ENCODE measurements at places on chromosomes 4 and X. TPM values are rescaled to one million over a fixed set of nuclear protein-coding genes. Genes with fewer than 3 reads are reported as not detected.

DNA sequence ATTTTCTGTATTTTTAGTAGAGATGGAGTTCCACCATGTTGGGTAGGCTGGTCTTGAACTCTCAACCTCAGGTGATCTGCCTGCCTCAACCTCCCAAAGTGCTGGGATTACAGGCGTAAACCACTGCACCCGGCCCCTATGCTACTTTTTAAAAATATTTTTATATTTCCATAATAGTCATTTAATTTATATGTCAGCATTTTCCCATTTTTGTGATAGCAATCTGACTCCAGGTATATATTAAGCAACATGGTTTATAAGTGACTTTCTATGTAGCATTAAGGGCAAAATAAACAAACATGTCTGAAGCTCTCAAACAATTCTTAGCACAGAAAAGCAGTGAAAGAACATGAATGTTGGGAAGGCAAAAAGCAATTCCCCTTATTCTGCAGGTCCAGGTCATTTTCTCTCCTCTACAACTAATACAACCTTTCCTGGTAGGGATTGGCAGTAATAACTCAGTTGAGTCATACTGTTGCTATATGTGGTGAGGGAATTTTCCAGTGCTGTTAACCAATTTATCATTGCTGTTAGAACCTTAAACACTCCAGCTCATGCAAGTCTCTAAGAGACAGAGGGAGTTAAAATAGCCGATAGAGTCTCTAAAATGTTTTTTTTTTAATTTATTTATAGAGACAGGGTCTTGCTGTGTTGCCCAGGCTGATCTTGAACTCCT is 24.0 kb downstream of the SMIM14 start:
- no peak for DNase-seq

DNA sequence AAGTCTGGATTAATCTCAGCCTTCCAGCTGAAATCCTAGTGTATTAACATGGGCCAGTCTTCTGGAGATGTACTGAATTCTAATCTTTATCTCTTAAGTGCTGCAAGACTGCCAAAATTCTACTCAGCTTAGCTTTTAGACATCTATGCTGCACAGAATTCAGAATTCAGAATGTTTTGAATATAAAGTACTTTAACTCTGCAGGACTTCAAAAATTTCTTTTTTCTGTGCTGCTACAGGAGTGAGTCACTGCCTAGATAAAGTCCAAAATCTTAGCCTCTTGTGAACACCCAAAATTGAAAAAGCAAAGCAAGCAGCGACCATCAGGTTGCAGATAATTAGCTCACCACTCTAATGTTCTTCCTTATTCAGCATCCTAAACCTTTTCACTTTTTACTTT is 1092.6 kb upstream of the PCDH10 start:
- DNase-seq: no peak

DNA sequence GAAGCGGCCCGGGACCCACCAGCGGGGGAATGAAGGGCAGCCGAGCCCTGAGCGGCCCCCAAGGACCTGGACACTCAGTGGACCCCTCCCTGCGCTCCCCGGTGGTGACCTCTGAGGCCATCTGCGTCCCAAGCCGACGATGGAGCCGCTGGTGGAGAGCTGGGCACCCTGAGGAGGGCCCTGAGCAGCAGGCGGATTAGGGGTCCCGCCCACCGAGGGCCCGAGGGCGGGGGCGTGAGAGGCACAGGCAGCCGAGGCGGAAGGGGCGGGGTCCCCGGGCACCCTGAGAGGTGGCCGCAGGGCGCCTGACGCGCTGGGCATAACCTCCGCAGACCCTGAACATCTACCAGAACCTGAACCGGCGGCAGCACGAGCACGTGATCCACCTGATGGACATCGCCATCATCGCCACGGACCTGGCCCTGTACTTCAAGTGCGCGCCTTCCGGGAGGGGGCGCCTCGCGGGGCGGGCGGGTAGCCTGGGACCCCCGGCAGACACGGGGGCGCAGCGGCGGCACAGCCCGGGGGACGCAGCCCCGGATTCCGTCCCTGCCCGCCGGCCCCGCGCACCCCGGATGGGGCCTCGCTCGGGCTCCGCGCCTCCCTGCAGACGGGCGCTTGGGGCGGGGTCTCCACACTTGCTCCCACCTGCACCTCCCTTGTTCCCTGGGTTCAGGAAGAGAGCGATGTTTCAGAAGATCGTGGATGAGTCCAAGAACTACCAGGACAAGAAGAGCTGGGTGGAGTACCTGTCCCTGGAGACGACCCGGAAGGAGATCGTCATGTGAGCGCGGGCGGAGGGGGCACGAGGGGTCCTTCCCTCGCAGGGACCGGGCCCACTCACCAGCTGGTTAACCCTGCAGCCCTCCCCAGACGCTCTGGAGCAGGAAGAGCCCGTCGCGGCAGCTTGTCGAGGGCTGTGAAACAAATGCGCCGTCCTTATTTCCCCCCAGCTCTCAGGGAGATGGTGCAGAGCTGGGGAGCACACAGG is 10.3 kb downstream of the ATP5ME start:
- DNase-seq: peak; percentile 70

DNA sequence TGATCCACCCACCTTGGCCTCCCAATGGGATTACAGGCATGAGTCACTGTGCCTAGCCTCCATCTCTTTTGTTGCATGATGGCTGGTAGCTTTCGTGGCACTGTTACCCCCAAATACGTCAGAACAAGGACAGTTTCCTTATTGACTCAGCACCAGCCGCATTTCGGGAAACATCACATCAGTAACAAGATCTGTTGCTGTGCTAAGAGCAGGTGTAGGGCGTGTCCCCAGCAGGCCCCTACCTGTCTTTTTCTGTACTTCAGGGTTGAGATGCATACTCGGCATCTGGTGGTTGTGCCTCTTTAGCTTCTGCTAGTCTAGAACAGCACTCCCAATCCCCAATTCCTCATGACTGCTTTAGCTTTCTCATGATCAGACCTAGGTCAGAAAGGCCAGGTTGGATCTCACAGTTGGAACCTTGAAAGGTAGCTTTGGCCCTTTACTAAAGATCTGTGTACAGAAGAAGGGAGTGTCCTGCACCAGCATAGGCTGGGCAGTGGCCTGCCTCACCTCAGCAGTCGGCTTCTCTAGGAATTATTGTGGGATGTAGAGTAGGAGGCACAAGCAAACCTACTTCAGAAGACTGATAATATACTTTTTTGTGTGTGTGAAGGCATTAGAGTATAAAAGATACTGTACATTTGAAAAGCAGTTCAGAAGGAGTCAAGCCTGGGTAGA is 36.8 kb downstream of the NSD2 start:
- no peak for DNase-seq

DNA sequence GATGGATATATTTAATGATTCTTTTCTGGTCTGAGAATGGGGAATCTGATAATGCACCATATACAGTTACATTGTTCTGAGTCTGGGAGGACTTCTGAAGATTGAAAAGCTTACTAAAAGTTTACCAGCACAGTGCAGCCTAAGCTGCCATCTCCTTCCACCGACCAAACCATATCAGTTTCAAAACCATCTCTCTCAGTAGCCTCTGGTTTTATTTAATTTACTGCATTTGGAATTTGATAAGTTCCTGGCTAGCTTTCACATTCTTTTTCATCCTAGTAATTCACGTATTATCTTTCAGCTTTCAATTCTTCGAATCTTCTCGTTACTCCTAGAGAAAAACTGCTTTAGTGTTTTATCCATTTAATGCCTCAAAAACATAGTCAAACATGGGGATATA is 181.4 kb upstream of the HCCS start:
- DNase-seq: no peak

DNA sequence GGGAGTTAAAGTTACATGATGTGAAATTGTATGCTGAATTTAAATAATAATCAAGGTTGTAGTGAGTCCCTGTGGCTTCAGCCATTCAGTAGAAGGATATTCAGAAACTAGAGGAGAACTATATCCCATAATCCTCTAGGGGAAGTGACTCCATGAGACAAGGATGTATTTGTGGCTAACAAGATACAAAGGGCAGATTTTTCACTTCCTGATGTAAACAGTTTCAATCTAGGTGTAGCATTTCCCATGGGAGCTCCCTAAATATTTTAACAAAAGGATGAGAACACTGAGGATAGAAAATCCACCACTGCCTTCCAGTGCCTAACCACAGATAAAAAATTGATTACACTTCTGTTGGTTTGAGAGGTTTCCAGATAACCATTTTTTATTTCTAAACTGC is 435.4 kb upstream of the TENM3 start:
- DNase-seq: no peak

GRCh38 chr4:145681956-145682355 is 2.0 kb downstream of the C4orf51 start:
- DNase-seq: no peak

DNA sequence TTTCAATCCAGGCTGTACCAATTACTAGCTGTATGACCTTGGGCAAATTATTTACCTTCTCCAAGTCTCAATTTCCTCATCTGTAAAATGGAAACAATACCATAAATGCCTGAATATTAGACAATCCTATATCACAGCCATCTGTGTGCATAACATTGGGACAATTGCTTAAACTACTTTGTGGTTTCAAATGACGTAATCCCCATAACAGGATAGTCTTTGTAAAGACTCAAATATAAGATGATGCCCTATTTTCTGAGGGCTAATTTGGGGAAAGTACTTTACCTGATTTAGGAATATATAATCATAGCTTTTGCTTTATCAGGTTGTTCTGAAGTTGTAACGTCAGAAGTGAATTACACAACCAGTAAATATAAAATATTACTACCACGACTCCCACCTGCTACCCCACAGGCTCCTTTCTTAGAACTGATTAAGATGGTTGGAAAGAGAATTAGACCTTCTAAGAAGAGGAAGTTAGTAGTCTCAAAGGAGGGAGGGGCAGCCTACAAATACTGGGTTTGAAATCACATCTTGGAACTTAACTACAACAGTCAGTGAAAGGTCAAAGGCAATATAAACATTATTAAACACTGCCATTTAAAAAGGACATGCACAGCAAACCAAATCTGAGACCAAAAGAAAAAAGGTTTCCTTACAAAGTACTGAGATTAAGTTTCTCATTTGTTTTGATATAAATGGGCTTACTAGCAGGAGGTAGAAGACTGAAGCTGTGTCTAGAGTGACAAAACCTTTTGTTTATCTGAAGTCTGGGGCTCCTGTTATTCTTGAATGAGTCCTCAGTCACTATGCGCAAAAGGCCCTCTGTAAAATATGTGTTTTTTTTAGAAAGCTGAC is 215.0 kb downstream of the SCFD2 start:
- no peak for DNase-seq

DNA sequence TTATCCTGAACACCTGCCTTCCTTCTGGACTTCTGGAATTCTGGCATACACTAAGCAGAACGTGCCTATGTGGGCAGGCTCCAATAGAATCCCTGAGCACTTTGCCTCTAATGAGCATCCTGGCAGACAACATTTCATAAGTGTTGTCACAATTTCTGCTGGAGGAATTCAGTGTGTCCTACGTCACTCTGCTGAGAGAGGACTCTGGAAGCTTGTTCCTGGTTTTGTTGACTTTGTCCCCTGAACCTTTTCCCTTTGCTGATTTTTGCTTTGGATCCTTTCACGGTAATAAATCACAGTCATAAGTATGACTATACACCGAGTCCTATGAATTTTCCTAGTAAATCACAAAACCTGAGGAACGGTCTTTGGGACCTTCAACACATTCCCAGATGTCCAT is 43.2 kb downstream of the MTMR8 start:
- DNase-seq: no peak

GRCh38 chrX:125402807-125403206 is 83.1 kb downstream of the TEX13C start:
- DNase-seq: no peak

- DNase-seq: no peak
These were observed 34.2 kb upstream of the TBC1D14 start for GRCh38 chr4:6875431-6875831.

GRCh38 chr4:1403591-1404572 is 2.4 kb downstream of the NKX1-1 start:
- no peak for DNase-seq

- no peak for DNase-seq
These were observed 37.0 kb downstream of the GUCY1A1 start for GRCh38 chr4:155703486-155704247.

- no peak for DNase-seq
These were observed 14.5 kb downstream of the IQSEC2 start for GRCh38 chrX:53266914-53267313.

- DNase-seq: no peak
These were observed 725.5 kb upstream of the ATOH1 start for GRCh38 chr4:93103042-93103441.

- DNase-seq: no peak
These were observed at the start of gene PPP2R2C for GRCh38 chr4:6472387-6473263. TSS of gene PPP2R2C (minus strand) at chr4:6472614. CDS start at chr4:6472229, 385 bp downstream.

GRCh38 chr4:134126000-134126560 is 75.5 kb downstream of the PABPC4L start:
- DNase-seq: no peak

DNA sequence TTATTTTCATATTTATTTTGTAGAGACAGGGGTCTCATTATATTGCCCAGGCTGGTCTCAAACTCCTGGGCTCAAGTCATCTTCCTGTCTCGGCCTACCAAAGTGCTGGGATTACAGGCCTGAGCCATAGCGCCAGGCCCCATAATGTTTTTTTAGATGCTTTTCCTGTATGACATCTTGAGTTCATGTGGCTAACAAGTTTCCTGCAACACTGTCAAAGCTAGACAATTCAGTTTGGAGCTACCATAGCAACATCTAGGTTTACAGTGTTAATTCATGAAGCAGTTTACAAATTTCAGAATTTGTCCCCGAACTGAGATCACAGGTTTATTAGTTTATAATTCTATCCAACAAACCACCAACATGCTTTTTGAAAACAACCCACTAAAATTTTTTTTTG is 6.4 kb upstream of the IL13RA2 start:
- no peak for DNase-seq

- no peak for DNase-seq
These were observed 433.4 kb downstream of the PDGFC start for GRCh38 chr4:156538210-156538609.

- no peak for DNase-seq
These were observed 389.1 kb upstream of the PCDH7 start for GRCh38 chr4:30330894-30331652.

GRCh38 chrX:151830911-151831310 is 81.8 kb upstream of the MAGEA4 start:
- DNase-seq: no peak

DNA sequence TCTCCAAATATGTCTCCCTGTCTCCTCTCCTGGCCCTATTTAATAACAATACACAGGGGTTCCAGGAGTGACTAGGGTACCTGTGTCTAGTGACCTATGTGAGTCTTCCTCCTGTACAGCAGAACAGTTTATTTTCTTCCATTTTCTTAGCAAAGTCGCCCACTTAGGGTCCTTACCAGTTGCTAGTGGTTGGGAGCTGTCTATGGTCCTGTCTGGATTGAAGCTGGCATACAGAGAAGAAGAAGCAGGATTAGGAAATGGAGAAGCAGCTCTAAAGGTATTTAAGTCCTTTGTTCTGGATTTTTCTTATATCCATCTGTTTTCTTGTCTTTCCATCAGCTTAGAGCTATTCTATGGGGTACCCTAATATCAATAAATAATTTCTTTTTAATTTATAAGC is 587.1 kb upstream of the CPEB2 start:
- peak; percentile 9 for DNase-seq

RPS6KA6 gene
- 18.1 TPM for polyA plus RNA-seq

WDFY3 gene
- 44.6 TPM for polyA plus RNA-seq

SLC34A2 gene
- 30.0 TPM for polyA plus RNA-seq

ARMCX2 gene
- 108 TPM for polyA plus RNA-seq

PRRG1 gene
- polyA plus RNA-seq: 21.0 TPM

PCDH10 gene
- polyA plus RNA-seq: 2.2 TPM

PLK4 gene
- 23.2 TPM for polyA plus RNA-seq

OTUD6A gene
- not detected for polyA plus RNA-seq

INPP4B gene
- polyA plus RNA-seq: 8.4 TPM

GRPR gene
- polyA plus RNA-seq: 0.24 TPM
